ENCODE measurements at places on chromosomes 6 and 20. TPM values are rescaled to one million over a fixed set of nuclear protein-coding genes. Genes with fewer than 3 reads are reported as not detected.

Gene ZFP57
- 3.5 TPM for polyA plus RNA-seq

Gene UST
- 6.5 TPM for polyA plus RNA-seq

Gene CRIP3
- polyA plus RNA-seq = 3.8 TPM

Gene LGSN
- polyA plus RNA-seq = not detected

Gene SLC4A11
- polyA plus RNA-seq = 0.54 TPM

Gene CDH26
- 0.38 TPM for polyA plus RNA-seq

Gene AMD1
- polyA plus RNA-seq = 45.1 TPM

Gene FOXC1
- 1.8 TPM for polyA plus RNA-seq

Gene L3MBTL1
- polyA plus RNA-seq = 22.6 TPM

Gene OR2J3
- polyA plus RNA-seq = not detected

Gene SUPT3H
- 19.4 TPM for polyA plus RNA-seq

Gene MYT1
- polyA plus RNA-seq = 0.50 TPM

Gene HLA-DQA1
- polyA plus RNA-seq = 0.27 TPM

Gene SAPCD1
- polyA plus RNA-seq = 2.1 TPM

Gene LHFPL5
- polyA plus RNA-seq = not detected

Gene CNKSR3
- 4.7 TPM for polyA plus RNA-seq

Gene CDC25B
- polyA plus RNA-seq = 9.7 TPM

Gene EYA4
- polyA plus RNA-seq = 0.06 TPM

Gene GSTA3
- not detected for polyA plus RNA-seq

Gene SLC22A7
- 0.51 TPM for polyA plus RNA-seq

Gene DLK2
- 4.6 TPM for polyA plus RNA-seq

Gene ARMC2
- 4.0 TPM for polyA plus RNA-seq

Gene ADNP
- polyA plus RNA-seq = 25.2 TPM

Gene DPPA5
- polyA plus RNA-seq = not detected

Gene FRK
- 1.0 TPM for polyA plus RNA-seq

Gene SLC17A4
- not detected for polyA plus RNA-seq

Gene CMTR1
- 41.2 TPM for polyA plus RNA-seq

Gene TPD52L1
- polyA plus RNA-seq = 96.3 TPM

Gene GRM4
- 0.31 TPM for polyA plus RNA-seq

Gene SPATA25
- 6.6 TPM for polyA plus RNA-seq

Gene STMND1
- not detected for polyA plus RNA-seq

Gene NKX2-4
- polyA plus RNA-seq = not detected

Gene LY6G6C
- polyA plus RNA-seq = not detected

Gene DNAAF9
- 11.6 TPM for polyA plus RNA-seq

Gene RAET1G
- polyA plus RNA-seq = not detected

Gene CPXM1
- 98.5 TPM for polyA plus RNA-seq

Gene TGM2
- polyA plus RNA-seq = 192 TPM

Gene C20orf204
- 0.35 TPM for polyA plus RNA-seq

Gene TMEM151B
- polyA plus RNA-seq = 0.29 TPM

Gene ULBP2
- not detected for polyA plus RNA-seq
